Peyer's patch (tissue), 4 donors: ENCODE measurements at places on chromosomes 5 and 9. TPM values are rescaled to one million over a fixed set of nuclear protein-coding genes. Genes with fewer than 3 reads are reported as not detected.

DNA sequence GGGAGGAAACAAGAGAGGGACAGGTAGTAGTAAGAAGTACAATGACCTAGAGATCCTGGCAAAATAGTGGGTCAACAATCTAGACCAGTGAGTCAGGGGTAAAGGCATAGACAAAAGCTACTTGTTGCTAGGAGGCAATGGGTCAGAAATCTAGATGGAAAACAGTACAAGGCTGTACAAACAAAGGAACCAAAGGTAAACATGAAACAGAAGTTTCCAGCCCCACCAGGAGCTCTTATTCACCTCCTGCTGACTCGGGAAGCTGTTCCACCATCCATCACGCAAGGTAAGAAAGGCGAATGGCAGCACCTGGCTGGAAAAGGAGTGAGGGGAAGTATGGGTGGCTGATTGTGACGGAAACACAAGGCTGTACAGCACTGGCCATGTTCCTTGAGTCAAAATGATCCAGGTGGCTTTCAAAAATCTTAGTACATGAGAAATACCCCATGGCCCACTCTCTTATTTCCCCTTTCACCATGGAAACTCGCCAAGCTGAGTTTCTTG is 70.5 kb upstream of the RAI14 start:
- H3K27me3 ChIP-seq: no peaks in the 10 kb centered on the region
- no peak overlapping the region for H3K4me3 ChIP-seq
- no peak overlapping the region for H3K27ac ChIP-seq
- no peak for DNase-seq
- no peaks in the 10 kb centered on the region for H3K4me1 ChIP-seq

- no peak for DNase-seq
- H3K36me3 ChIP-seq: no peaks in the 10 kb centered on the region
- H3K4me3 ChIP-seq: no peak overlapping the region
- no peak overlapping the region for H3K27ac ChIP-seq
- no peaks in the 10 kb centered on the region for H3K27me3 ChIP-seq
Measured at GRCh38 chr9:73176450-73176875, 24.8 kb downstream of the ANXA1 start.

DNA sequence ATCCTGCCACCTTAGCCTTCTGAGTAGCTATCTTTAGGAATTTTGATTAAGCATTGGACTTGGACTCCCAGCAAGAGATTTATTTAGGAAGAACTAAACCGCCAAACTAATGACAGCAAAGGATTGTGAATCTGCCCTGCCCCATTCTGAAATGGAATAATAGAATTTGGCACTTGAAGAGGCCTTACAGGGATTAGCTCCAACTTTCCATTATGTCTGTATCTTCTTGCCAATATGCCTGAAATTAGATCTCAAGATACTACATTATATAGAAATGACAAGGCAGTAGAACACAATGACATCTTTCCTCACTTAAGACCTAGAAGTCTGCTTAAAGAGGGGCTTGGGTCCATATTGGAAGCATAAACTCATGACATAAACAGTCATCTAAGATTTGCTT is 77.0 kb upstream of the DPYSL3 start:
- no peaks in the 10 kb centered on the region for H3K36me3 ChIP-seq
- DNase-seq: no peak
- H3K4me1 ChIP-seq: no peaks in the 10 kb centered on the region
- no peak overlapping the region for H3K4me3 ChIP-seq

DNA sequence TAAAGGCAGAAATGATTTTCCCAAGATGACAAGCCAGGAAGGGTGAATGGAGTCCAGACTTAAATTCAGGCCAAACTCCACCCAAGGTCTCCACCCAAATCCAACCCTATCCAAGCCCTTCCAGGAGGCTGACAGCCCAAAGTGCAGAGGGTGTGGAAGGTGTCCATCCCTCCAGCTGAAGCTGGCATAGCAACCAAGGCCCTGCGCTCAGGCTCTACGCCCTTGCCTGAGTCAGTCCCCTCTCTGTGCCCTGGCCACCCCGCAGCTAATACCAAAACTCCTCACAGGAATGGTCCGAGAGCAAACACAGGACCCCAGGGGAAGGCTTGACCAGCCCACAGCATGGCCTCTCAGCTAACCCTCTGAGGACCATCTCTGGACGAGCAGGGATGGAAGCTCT is 2.1 kb downstream of the SEPTIN8 start:
- H3K4me3 ChIP-seq: no peak overlapping the region
- H3K4me1 ChIP-seq: peaks cover 15% of the 10 kb centered on the region
- no peaks in the 10 kb centered on the region for H3K36me3 ChIP-seq
- DNase-seq: peak; percentile 42
- no peaks in the 10 kb centered on the region for H3K27me3 ChIP-seq

Gene SPATA31A3
- total RNA-seq: not detected

Gene PCDHB10
- not detected for total RNA-seq

- H3K4me1 ChIP-seq: peaks cover 7% of the 10 kb centered on the region
- DNase-seq: peak; percentile 69
- H3K36me3 ChIP-seq: no peaks in the 10 kb centered on the region
- H3K27ac ChIP-seq: peak overlapping the region; percentile 86
Measured at GRCh38 chr5:140348104-140348503, 1.7 kb upstream of the HBEGF start.

DNA sequence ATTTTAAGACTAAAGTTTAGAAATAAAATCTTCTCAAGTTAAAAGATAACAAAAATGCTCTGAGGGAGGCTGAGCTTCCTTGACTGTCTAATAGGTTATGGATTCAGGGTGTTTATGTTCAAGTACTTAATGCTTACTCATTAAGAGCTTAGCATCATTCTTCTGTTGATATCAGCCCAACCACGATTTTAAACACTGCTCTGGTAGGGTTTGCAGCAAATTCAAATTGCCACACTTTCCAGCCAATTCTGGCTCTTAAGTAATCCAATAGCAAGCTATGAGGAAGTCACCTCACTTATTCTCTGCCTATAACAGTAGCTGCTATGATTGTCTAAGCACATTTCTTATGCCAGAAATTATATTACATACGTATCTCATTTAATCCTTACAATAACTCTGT is 191.0 kb upstream of the KIF2A start:
- H3K36me3 ChIP-seq: no peaks in the 10 kb centered on the region
- no peak for DNase-seq
- H3K4me3 ChIP-seq: no peak overlapping the region
- H3K27ac ChIP-seq: no peak overlapping the region
- no peaks in the 10 kb centered on the region for H3K27me3 ChIP-seq
- no peaks in the 10 kb centered on the region for H3K4me1 ChIP-seq

- H3K4me3 ChIP-seq: no peak overlapping the region
- no peak overlapping the region for H3K27ac ChIP-seq
- no peaks in the 10 kb centered on the region for H3K36me3 ChIP-seq
- no peak for DNase-seq
- peaks cover 4% of the 10 kb centered on the region for H3K4me1 ChIP-seq
Measured at GRCh38 chr5:82349652-82350051, 71.5 kb upstream of the RPS23 start.

GRCh38 chr5:135993335-135993879 is 35.4 kb upstream of the TGFBI start:
- peak overlapping the region; percentile 38 for H3K27ac ChIP-seq
- no peaks in the 10 kb centered on the region for H3K27me3 ChIP-seq
- H3K36me3 ChIP-seq: no peaks in the 10 kb centered on the region
- DNase-seq: no peak
- no peaks in the 10 kb centered on the region for H3K4me1 ChIP-seq

DNA sequence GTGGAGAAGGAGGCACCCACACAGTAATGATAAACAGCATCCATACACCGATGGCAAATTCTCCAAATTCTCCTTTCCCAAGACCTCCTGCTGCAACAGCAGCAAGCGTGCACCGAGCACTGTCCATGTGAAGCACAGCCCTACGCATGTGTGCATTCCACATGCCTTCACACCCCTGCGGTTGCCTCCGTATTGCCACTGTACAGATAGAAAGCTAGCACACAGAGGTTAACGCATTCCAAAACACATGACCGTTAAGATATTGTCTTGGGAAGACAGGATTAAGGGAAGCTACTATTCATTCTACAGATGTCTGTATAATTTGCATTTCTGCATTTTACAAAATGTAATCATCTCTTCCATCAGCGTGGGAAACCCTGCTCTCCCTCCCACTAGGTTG is 6.6 kb downstream of the FLT4 start:
- no peak overlapping the region for H3K27ac ChIP-seq
- no peaks in the 10 kb centered on the region for H3K36me3 ChIP-seq
- H3K27me3 ChIP-seq: no peaks in the 10 kb centered on the region
- H3K4me1 ChIP-seq: no peaks in the 10 kb centered on the region
- DNase-seq: no peak

Gene AJM1
- total RNA-seq: 17.4 TPM

Gene GOLM1
- 52.7 TPM for total RNA-seq

GRCh38 chr5:166883016-166883415 is 1408.4 kb upstream of the WWC1 start:
- DNase-seq: no peak
- H3K36me3 ChIP-seq: no peaks in the 10 kb centered on the region
- H3K4me3 ChIP-seq: no peak overlapping the region
- no peak overlapping the region for H3K27ac ChIP-seq
- no peaks in the 10 kb centered on the region for H3K4me1 ChIP-seq
- H3K27me3 ChIP-seq: no peaks in the 10 kb centered on the region

GRCh38 chr9:115158661-115159481 is 40.9 kb upstream of the TNC start:
- DNase-seq: no peak
- no peaks in the 10 kb centered on the region for H3K27me3 ChIP-seq
- H3K27ac ChIP-seq: no peak overlapping the region
- no peaks in the 10 kb centered on the region for H3K36me3 ChIP-seq
- no peak overlapping the region for H3K4me3 ChIP-seq
- H3K4me1 ChIP-seq: no peaks in the 10 kb centered on the region

- H3K4me3 ChIP-seq: no peak overlapping the region
- no peaks in the 10 kb centered on the region for H3K4me1 ChIP-seq
- H3K27ac ChIP-seq: no peak overlapping the region
- no peak for DNase-seq
Measured at GRCh38 chr5:97194366-97194765, 11.3 kb upstream of the RIOK2 start.

DNA sequence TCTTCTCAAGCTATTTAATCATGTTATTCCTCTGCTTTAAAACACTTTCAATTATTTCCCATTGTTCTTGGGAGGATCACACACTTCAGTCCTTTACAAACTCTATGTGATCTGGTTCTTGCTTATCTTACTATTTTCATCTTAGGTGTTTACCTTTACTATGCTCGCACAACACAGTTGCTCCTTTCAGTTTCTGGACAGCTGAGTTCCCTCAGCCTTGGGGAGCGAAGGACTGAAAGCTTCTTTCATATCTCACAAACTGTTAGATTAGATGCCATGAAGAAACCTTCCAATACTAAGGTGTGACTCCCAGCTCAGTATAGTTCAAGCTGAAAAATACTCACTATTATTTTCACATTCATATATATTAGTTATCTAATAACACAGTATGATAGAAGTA is 117.9 kb downstream of the CDC42SE2 start:
- H3K4me3 ChIP-seq: no peak overlapping the region
- peaks cover 30% of the 10 kb centered on the region for H3K4me1 ChIP-seq
- no peaks in the 10 kb centered on the region for H3K36me3 ChIP-seq
- no peak for DNase-seq
- peak overlapping the region; percentile 85 for H3K27ac ChIP-seq

Gene LCN6
- total RNA-seq: 17.3 TPM

Gene SMIM33
- 1.2 TPM for total RNA-seq

Gene GPR151
- total RNA-seq: not detected

DNA sequence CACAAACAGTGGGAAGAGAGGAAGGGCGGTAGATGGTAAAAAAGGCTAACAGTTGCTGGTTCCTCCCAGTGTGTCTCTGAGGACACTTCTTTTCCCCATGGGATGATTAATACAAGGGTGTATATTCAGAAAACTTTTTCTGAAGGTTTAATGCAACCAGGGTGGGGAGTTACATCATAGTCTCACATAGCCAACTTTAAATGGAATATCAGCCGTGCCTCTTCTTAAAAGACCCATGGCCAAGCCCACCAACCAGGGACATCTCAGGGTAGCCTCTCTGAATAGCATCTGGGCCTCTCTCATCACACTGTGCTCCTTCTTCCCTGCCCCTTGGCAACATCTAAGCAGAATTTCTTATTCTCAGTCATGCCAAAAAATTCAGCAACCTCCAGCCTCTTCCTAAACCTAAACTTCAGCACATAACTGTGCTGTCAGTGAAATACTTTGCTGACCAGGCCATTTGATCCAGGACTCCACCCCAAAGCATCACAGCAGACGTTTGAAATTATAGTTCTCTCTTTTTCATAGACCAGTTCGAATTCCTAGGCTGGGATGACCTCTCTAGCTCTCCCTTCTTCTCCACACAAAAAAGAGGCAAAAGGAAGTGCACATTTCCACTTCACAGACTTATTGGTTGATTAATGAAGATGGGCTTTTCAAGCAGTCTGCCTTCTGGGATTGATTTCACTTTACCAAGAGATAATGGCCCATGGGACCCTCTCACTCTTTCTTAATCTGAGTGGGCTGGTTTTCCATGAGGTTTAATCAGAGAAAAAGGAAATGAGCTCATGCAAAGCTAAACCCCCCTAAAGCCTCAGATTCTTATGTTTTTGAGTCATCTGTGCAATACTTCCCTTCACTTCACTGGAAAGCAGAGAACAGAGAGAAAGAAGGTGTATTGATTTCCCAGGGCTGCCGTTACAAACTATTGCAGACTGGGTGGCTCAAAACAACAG is 85.1 kb upstream of the RAI14 start:
- H3K27ac ChIP-seq: no peak overlapping the region
- no peaks in the 10 kb centered on the region for H3K27me3 ChIP-seq
- H3K4me3 ChIP-seq: no peak overlapping the region

Gene OR1N1
- not detected for total RNA-seq

Gene ZNF462
- 39.6 TPM for total RNA-seq

Gene S1PR3
- 6.7 TPM for total RNA-seq

DNA sequence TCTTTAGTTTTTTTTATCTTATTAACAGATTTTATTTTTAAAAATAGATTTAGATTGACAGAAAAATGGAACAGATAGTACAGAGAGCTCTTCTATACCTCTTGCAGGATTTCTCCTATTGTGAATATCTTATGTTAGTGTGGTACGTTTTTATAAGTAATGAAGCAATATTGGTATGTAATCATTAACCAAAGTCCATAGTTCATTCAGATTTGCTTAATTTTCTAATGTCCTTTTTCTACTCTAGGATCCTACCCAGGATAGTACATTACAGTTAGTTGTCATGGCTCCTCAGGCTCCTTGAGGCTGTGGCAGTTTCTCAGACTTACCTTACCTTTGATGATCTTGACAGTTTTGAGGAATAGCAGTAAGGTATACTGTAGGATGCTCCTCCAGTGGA is 30.4 kb downstream of the PPP2R2B start:
- no peaks in the 10 kb centered on the region for H3K4me1 ChIP-seq
- no peaks in the 10 kb centered on the region for H3K36me3 ChIP-seq
- H3K27me3 ChIP-seq: no peaks in the 10 kb centered on the region
- no peak for DNase-seq
